ENCODE measurements at places on chromosomes 16 and 17.

GRCh38 chr16:85585711-85586110 is 27.4 kb upstream of the GSE1 start:
- no peak for DNase-seq

DNA sequence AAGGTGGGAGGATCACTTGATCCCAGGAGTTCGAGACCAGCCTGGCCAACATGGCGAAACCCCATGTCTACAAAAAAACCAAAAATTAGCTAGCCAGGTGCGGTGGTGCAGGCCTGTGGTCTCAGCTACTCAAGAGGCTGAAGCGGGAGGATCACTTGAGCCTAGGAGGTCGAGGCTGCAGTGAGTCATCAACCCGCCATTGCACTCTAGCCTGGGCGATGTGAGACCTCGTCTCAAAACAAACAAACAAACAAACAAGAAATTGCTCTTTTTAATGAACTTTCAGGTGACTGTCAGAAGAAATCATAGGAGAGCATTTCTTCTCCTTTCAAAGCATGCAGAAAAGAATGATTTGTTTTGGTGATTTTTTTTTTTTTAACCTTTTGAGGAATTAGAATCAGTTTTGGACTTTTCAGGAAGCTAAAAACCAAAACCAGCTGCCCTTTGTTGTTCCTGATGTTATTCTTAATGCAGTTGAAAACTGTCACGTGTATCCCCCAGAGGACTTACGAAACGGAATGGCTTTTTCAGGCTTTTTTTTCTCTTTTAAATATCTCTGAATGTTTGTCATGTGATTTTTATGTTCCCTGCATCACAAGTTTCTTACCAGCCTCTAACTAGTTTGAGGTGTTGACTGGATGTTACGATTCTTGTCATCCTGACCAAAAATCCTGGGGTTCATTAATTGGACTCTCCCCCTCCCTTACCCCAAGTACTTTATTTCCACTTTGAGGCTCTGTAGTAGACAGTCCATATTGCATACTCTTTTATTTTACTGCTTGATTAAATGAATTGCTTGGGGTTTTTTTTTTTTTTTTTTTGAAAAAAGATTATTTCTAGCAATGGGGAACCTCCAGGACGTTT is 34.1 kb downstream of the SNX29 start:
- no peak for DNase-seq

- no peak for DNase-seq
Observed at GRCh38 chr17:42774066-42774745, 957 bp downstream of the VPS25 start.

- DNase-seq = no peak
Observed at GRCh38 chr17:59149051-59149450, 5.9 kb downstream of the SKA2 start.

DNA sequence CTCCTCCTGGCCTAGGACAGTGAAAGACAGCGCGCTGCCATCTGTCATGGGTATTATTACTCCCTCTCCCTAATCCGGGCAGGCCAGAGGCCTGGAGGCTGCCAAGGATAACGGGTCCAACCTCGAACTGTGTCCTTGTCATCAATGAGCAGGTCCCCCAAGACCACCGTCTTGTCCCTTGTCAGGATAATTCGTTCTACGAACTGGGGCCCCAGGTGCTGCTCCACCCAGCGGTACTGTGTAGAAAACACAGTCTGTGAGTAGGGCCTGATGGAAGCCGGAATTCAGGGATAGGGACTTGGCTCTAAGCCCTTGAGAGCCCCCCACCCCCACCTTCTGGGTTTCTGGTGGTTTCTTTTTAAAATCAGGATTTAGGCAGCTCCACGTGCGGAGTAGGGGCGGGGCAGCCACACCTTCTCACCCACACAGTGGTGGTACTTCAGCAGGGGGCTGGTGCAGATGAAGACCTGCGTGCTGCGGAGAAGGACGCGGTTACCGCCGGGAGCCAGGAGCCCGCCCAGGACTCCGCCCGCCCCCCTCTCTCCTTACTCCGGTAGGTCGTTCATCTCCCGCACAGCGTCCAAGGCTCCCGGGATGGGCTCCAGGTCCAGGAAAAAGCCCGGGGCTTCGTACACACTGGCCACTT is 787 bp downstream of the NT5C start:
- DNase-seq = no peak

GRCh38 chr16:63461248-63461841 is 1425.1 kb upstream of the CDH8 start:
- DNase-seq = no peak

DNA sequence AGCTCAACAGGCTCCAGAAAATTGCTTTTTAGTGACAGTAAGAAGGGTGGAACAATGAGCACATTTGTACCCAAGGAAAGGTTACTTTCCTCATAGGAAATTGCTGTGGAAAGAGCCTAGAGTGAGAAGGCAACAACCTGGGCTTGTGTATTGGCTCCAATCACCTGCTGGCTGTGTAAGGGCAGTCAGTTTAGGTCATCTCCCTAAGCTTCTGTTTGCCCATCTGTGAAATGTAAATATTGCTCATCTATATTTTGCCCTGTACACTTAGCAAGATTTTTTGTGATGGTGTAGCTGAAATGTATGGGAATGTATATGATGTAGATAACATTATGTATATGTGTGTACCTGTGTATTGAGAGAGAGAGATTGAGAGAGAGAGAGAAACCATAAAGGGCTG is 225.2 kb upstream of the MPHOSPH6 start:
- no peak for DNase-seq

DNA sequence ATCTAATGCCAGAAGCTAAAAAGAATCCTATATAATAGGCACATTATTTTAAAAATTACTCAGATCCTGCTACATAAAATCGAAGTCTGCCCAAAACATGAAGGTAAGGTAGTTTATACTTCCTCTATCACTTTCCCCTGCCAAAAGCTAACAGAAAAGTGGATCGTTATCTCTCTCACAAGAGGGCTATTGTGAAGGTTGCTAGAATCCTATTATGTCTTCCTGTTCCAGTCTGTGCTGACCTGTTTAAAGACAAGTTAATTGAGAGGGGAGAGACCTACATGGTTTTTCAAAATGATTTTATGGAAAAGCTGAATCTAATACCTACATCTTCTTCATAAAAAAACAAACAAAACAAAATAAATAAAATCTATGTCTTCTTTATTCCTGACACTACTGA is 1410.9 kb upstream of the CDH8 start:
- DNase-seq = no peak

GRCh38 chr17:42980766-42981397 is 517 bp downstream of the RUNDC1 start:
- peak; percentile 29 for DNase-seq

- DNase-seq = no peak
Observed at GRCh38 chr17:896953-897661, 82.5 kb downstream of the NXN start.

- DNase-seq = no peak
Observed at GRCh38 chr17:6667516-6667915, 16.0 kb downstream of the C17orf100 start.

DNA sequence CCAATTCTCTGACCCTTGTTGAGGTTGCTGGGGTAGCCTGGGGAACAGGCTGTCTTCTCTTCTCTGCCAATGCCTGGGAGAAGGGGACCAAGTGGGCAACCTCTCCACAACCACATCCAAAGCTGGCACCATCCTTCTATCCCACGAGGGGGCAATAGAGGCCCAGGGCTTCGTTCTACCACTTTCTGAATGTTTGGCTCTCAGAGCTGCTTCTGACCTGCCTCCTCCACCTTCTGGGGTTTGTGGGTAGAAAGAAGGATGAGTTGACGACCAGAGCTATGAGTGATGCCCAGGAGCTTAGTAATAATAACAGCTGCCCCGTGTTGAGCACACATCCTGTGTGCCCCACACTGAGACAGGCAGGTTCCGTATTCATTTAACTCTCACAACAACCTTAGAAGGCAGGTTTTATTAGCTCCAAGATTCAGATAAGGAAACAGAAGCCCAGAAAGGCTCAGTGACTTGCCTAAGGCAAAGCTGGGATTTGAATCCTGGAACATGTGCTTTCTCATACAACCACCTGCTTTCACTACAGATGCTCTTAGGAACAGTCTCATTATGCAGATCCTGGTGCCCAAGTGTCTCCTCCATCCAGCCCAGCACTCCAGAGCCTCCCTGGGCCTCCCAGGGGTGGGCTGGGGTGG is 11.1 kb downstream of the TSPOAP1 start:
- peak; percentile 65 for DNase-seq

DNA sequence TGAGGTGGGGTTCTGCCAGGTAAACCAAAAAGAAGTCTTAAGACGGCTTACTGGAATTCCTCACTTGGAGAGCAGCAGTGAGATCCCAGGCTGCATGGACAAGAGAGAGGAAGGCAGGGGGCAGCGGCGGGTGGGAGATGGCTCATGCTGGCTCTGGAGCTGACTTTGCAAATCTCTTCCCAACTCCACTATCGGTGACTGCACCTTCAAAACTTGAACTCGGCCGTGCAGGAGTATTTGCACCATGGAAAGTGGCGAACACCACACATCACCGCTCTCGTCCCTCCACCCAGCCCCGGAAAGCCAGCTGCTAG is 16.7 kb downstream of the CA5A start:
- DNase-seq = no peak

DNA sequence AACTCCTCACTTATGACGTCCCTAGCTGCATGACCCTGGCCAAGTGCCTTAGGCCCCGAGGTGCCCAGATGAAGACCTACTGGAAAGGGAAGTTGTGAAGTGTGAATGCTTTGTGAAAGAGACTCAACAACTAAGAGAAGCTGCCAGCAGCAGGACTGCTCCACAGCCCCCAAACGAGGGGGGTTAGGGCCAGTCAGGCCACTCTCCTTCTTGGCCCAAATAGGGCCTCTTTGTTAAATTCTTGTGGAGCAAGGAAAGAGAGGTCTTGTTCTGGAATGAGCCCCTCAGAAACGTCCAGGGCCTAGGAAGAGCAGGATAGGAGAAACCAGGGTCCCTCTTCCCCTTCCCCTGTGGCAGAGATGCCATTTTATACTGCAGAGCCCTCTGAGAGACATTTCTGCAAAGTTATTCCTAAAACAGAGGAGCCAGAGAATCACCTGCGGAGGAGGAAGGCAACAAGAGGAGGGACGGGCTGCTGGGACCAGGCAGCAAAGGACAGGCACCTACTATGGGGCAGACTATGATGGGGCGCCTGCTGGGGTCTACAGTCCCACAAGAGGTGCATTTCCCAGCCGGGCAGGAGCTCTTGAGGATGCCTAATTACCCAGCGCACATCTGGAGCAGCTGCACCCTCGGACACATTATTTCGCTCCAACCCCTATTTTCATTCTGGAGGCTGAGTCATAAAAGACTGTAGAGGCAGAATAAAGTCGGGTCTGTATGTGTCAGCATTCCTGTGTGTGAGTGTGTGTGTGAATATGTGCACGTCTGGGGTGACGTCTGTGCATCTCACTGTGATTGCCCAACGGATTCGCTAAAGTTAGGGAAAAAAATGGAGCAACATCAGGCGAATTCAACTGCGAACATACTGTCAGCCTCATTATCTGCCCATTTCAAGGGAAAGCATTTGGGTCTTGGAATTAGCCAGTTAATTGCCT is 11.4 kb upstream of the HOXB9 start:
- no peak for DNase-seq

GRCh38 chr17:16911141-16911937 is 60.6 kb downstream of the TNFRSF13B start:
- DNase-seq = no peak

GRCh38 chr17:34998205-34998604 is 17.9 kb downstream of the LIG3 start:
- DNase-seq = peak; percentile 61

DNA sequence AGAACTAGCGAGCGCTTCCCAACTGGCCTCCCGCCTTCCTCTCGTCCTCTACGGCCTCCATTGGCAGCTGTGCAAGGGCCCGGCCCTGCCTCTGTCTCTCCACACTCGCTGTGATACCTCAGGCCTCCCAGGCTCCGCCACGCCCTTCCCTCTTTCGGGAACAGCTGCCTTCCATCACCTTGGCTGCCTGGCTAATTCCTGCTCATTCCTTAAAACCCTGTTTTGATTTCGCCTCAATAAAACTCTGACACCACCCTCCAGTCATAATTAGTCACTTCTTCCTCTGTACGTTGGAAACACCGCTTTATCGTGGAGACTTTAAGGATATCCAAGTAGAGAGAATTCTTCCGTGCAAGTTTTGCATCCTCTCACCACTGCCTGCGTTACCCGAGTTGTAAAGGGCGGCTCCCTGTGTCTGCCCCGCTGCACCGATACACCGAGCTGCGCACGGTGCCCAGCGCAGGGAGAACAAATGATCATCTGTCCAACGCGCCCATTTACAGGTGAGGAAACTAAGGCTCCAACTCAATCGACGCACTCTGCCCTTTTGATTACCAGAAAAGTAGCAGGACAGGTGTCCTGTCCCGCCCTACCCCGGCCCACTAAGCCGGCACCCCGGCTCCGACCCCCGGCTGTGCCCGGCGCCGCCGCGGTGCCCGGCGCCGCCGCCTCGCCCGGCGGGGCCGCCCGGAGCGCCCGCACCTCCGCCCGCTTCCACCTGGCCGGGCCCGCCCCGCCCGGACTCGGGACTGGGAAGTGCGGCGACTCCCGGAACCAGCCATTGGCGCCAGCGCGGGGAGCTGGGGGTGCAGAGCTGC is 139.7 kb downstream of the SEC14L1 start:
- no peak for DNase-seq

DNA sequence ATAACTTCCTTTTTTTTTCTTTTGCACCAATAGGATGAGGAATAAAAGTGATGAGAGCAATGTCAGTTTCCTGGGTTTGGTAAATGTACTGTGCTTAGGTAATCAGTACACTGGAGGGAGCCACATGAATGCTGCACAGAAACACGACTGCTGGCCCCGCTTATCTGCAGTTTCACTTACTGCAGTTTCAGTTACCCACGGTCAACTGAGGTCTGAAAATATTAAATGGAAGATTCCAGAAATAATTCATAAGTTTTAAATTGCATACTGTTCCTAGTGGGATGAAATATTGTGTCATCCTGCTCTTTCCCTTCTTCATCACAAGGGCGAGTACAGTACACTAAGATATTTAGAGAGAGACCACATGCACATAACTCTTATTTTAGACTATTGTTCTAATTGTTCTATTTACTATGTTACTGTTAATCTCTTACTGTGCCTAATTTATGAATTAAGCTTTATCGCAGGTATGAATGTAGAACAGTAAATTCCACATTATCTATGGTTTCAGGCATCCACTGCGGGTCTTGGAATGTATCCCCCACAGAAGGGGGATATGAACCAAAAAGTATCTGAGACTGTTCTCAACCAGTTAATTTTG is 6.4 kb upstream of the LGALS3BP start:
- no peak for DNase-seq

DNA sequence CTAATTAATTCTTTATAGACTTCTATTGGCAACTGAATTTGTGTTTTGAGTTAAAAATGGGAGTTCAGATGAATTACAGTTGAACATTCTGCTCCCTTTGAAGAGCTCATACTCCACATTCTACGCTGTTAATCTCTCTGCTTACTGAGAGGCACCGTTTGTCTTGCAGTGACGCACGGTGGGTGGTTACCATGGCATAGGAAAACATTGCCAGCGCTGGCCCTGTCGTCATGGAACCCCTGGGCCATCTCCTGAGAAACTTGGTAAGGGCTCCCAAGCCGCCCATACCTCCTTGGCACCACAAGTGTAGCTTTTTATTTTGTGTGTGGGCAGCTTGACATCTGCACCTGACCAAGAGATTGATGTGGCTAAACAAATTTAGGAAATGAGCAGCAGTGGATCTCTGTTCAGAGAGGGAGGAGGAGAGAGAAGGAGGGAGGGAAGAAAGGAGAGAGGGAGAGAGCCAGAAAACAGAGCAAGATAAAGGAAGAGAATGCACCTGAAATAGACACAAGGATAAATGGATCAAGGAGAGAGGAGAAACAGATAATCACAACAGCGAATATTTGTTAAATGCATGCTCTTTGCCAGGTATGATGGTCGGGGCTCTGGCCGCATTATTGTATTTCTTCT is 398.5 kb downstream of the HAPSTR1 start:
- no peak for DNase-seq

- DNase-seq = no peak
Observed at GRCh38 chr17:49730785-49731434, 23.1 kb upstream of the SLC35B1 start.

All from activated gamma-delta T cell treated with anti-CD3 and anti-CD28 coated beads, Interleukin-2, amount 50 U/mL, for 16 hours (primary cell).